ENCODE measurements at places on chromosomes 12 and 14.

GRCh38 chr14:102508774-102509745 lies 516 bp downstream of the ANKRD9 start:
- no peak for DNase-seq

DNA sequence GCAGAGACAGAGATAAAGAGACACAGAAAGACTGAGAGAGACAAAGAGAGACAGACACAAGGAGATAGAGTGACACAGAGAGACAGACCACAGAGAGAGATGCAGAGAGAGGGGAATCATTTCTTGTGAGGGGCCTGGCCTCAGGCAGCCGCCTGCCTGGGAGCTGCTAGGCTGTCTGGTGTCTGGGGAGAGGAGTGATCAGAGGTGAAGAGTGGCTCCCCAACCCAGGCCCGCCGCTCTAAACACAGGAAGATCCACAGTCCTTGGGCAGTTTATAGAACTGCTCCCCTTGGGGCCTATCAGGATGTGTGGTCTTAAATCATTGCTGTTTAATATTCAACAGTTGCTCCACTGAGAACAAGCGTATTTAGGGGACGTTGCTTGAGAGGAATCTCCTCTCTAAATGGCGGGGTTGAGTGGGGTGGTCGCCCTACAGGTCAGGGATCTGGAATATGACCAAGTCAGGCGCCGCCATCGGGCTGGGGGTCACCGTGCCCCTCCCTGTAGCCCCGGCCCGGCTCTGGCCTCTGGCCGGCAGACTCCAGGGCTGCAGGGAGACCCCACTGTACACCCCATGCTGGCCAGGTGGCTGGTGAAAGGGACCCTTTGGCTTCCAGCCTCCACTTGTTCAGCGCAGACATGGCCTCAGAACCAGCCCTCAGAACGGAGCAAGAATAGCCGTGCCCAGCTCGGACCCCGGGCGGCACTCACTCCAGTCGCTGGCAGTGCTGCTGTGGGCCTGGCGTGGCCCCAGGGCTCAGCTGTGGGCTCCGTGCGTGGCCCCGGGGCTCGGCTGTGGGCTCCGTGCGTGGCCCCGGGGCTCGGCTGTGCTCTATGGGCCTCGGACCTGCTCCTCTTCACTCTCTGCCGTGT lies 89.4 kb downstream of the GALNT9 start:
- no peak for DNase-seq

DNA sequence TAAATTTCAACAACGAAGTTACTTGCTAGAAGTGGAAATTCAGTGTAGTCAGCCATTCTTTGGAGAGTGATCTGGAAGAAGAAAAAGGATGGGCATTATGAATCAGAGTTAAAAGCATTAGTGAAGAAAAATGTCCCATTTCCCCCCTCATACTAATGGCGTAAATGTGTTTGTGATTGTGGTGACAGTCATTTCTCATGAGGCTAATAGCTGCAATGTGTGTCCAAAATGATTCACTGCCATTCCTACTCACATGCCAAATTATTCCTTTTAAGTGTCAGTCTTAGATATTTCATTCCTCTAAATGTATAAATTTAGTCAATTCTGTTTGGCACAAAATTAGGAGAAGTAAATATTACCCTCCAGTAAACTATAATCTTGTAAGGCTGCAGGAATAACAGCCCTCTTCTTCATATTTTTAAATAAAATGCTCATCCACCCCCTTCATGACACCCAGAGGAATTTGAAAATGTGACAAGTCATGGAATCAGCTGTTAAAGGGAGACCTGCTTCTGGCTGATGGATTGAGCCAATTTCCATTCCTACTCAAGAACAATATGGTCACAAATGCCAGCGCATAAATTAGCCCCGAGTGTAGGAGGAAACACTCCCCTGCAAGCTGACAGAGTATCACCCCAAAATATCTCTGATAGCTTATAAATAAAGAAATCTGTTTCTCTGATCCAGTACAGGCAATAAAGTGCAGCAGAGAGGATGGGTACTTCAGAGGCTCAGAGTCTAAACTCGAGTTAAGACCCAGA lies 912.3 kb upstream of the SEL1L start:
- no peak for DNase-seq

DNA sequence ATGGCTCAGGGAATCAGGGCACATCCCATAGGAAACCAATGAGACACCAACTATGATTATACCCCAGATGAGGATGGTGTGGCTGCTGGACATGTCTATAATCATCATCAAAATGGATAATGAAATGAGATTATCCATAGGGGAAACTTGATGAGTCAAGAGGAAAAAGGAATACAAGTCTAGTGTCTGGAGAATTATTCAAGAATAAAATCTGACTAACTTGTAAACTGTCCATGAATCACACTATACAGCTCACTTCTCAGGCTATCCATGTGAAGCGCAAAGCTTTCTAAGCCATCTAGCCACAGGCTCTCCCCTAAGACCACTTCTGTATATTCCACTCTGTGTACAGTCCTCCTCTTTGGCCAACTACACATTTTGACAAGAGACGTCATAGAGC lies 52.5 kb downstream of the DUSP16 start:
- no peak for DNase-seq

- no peak for DNase-seq
Observed at GRCh38 chr12:10369557-10370415, 20.1 kb downstream of the KLRK1 start.

GRCh38 chr12:56983386-56983785 lies 23.0 kb downstream of the ZBTB39 start:
- DNase-seq = no peak

DNA sequence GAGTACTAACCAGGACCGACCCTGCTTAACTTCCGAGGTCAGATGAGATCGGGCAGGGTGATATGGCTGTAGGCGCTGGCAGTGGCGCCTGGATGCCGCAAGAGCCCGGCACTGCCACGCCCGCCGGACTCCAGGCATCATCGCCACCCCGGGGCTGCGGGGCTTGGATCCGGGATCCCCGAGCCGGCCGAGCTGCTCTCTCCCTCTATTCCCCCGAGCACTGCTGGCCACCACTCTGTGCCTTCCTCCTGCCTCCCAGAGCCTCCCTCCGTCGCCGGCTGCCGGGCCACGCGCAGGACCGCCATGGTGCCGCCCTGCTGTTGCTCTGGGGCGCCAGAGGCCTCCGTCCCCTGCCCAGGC lies 153.2 kb upstream of the ALG10B start:
- DNase-seq = no peak

DNA sequence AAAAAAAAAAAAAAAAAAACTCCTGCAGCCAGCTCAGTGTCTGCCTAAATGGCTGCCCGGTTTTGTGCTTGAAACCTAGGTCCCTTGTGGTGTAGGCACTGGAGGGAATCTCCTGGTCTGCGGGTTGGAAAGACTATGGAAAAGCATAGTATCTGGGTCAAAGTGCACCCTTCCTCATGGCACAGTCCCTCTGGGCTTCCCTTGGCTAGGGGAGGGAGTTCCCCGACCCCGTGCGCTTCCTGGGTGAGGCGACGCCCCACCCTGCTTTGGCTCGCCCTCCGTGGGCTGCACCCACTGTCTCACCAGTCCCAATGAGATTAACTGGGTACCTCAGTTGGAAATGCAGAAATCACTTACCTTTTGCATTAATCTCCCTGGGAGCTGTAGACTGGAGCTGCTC lies 14.3 kb downstream of the PTCSC3 start:
- DNase-seq = no peak

- no peak for DNase-seq
Observed at GRCh38 chr12:86903159-86903558, 647.0 kb upstream of the MGAT4C start.

DNA sequence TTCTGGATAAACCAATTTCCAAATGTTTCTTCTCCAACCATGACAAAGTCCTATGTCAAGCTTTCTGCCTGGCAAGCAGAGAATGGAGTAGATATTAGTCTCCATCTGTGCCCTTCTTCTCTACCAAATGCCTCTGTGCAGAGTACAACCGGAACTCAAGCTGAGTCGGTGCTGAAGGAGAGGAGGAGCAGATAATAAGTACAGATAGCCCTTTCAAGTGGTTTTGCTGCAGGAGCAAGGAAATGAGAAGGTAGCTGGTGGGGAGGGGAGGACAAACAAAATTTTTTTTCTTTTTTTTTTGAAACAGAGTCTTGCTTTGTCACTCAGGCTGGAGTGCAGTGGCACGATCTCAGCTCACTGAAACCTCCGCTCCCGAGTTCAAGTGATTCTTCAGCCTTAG lies 14.2 kb upstream of the HELB start:
- DNase-seq = peak; percentile 45

DNA sequence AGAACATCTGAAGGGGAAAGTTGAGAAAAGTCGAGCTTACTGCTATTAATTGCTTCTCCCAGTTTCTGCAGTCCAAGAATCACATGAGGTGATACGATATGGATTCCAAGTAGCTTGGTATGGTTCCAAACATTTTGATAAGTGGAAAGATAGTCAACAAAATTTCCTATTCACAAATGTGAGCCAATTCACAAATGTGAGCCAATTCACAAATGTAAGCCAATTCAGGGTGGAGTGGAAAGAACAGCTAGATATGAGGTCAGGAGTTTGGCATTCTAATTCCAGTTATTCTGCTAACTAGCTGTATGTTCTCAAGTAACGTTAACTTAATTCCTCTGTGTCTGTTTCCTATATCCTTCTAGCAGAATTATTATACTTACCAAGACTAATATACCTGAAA lies 37.6 kb upstream of the DHRS4 start:
- no peak for DNase-seq

DNA sequence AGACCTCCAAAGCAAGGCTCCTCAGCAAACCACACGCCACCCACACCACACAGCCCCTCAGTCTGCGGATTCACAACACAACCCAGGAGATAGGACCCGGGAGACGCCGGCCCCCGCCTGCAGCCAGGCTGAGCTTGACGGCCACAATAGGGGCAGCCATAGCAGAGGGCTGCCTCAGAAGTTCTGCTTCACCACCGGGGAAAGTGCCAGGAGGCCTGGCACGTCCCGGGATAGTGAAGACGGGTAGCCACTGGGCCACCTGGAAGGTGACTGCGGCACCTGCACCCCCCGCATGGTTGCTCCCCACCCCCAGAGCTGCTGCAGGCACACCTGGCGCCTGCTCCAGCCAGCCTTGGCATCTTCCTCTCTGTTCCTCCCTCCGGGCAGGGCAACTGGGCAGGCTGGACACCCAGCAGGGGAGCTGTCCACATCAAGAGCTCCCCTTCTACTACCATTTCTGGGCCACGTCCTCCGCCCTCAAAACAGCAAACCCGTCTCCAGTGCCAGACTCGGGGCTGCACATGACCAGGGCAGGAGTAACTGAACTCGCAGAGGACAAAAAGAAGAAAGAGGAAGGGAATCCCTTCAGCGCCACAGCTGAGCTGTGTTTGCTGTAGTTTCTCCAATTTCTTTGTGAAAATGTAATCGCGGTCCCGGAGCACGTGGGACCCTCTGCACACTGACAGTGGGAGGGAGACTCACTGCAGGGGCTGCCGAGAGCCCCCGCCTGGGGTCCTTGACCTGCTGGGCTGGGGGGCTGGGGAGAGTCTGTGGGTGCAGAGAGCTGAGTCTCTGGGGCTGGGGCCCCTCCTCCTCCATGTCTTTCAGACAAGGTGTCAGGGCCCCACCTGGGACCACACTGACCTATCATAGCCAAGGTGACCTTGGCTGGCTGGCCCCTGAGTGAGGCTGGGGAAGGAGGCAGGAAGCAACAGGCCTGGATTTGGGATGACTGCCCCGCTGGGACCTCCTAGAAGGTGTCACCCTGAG lies 74.2 kb upstream of the C14orf180 start:
- no peak for DNase-seq

DNA sequence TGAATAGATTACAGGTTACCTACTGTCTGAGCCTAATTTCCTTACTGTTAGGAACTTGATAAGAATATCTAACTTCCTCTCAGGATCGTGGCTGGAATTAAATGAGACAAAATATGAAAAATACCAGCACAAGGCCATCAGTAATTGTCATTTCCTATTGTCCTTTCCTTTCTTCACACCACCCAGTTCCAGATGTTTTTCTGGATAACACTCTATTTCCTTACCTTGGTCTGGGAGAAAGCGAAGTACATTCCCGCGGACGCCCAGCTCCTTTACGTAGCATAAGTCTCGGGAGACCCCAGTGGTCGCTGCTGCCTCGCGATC lies 376 bp downstream of the GDF3 start:
- no peak for DNase-seq

GRCh38 chr12:85273381-85274314 lies 6.4 kb upstream of the ALX1 start:
- no peak for DNase-seq

- DNase-seq = no peak
Observed at GRCh38 chr14:41960281-41960680, 353.6 kb downstream of the LRFN5 start.

GRCh38 chr14:66758031-66758613 lies 250.2 kb downstream of the GPHN start:
- DNase-seq = no peak

GRCh38 chr14:94043756-94044475 lies 17.8 kb downstream of the OTUB2 start:
- no peak for DNase-seq

DNA sequence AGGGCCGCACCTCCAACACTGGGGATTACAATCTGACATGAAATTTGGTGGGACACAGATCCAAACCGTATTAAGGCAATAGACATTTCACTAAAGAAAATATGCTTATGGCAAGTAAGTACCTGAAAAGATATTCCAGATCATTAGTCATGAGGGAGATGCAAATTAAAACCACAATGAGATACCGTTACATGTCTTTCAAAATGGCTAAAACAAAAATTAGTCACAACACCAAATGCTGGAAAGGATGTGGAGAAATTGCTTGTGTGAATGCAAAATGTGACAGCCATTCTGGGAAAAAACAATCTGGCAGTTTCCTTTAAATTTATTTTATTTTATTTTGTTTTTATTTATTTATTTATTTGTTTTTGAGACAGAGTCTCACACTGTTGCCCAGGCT lies 82.3 kb upstream of the PTGDR start:
- DNase-seq = no peak

DNA sequence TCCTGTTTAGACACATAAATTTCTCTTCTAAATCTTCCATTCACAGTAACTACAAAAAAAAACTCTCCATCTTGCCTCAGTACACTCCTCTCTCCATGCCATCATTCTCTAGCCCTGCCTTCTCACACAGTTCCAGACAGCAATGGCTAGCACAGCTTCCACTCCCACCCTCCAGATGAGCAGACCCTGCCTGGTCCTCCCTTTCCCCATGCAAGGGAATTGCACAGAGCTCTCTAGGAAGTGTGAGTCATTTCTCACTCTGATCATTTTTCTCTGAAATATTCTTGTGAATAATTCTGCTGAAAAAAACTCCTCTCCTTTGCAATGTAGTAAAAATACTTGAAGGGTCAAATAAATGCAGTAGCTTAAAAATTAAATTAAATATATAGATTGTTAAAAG lies 170.6 kb downstream of the BMP4 start:
- DNase-seq = no peak

DNA sequence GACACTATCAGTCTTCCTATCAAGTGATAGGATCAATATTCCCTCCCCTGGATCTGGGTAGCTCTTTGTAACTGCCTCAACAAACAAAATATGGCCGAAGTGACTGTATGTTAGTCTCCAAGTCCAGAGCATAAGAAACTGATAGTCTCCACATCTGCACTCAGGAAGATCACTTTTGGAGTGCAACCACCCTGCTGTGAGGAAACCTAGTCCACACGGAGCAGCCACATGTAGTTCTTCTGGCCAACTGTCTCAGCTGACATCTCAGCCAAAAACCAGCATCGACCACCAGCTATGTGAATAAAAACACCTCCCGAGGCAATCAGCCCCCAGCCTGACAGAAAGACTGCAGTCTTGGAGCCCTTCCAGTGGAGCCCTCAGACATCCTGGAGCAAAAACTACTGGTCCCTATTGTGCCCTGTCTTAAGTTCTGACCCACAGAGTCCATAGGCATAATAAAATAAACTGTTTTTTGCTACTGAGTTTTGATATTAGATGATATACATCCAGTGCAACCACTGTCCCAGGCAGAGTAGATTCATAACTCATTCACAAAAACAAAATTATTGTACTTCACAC lies 143.8 kb downstream of the MED13L start:
- DNase-seq = no peak

- no peak for DNase-seq
Observed at GRCh38 chr14:57057803-57058202, 210.9 kb downstream of the EXOC5 start.
